ENCODE measurements at places on chromosomes 7 and 10.

GRCh38 chr7:128073671-128074310, 42.6 kb upstream of the LRRC4 start:
- no peak for DNase-seq

- no peak for DNase-seq
Observed at GRCh38 chr7:117458977-117459583, 20.7 kb upstream of the CFTR start.

GRCh38 chr10:98154076-98154475, 19.6 kb downstream of the R3HCC1L start:
- DNase-seq, result no peak

DNA sequence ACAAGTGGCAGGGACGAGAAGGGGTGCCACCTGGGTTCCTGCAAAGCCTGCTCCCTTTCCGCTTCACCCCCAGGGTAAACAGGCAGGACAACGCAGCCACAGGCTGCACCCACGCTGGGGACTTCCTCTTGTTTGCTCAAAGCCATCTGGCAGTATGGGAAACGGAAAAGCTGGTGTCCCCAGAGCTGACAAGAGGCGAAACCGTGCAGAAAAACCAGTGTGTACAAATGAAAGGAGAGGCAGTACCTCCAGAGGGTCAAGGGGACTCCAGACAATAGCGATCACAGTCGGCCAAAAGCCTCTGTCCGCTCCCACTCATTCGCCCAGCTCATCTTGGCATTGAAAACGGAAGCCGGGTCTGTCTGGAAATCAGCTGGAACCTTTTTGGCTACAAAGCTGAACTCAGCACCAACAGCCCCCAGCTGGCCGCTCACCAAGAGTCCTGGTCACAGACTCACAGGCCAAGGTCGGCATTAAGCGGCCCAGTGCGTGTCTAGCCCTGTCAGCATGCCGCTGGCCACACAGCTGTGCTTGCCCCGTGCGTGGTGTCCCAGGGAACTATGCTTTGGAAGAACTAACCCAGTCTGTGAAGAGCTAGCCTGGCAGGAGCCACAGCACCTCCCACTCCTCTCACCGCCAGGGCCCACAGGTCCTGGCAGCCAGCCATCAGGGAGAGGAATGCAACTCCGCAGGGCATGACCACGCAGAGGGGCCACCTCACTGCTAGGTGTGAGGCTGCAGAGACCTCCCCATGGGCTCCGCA, 10.4 kb downstream of the TNS3 start:
- peak; percentile 76 for DNase-seq

- DNase-seq, result no peak
Observed at GRCh38 chr7:129373651-129374428, 60.4 kb upstream of the STRIP2 start.

GRCh38 chr7:96675548-96675947, 34.1 kb downstream of the SEM1 start:
- DNase-seq, result peak; percentile 66

- DNase-seq, result no peak
Observed at GRCh38 chr10:32376771-32377170, 29.8 kb upstream of the EPC1 start.

DNA sequence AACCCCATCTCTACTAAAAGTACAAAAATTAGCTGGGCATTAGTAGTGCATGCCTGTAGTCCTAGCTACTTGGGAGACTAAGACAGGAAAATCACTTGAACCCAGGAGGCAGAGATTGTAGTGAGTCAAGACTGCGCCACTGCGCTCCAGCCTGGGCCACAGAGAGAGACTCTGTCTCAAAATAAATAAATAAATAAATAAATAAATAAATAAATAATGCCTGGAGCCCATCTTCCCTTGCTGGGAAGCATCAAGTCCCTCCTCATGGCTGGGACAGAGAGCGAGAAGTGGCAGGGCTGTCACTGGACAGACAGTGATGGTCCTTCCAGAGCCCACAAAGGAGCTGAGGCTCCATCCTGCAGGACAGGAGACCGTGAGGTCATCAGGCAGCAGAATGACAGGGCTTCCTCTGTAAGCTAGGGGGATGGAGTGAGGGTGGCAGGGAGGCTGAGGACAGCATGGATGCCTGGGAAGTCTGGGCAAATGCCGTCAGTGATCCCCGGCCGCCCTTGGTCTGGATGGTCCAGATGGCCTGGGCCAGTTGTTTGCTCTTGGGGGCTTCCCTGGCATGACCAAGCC, 36.4 kb upstream of the ELN start:
- DNase-seq, result no peak

- no peak for DNase-seq
Observed at GRCh38 chr10:61971003-61971325, 69.5 kb downstream of the ARID5B start.

GRCh38 chr10:114103284-114103683, 59.6 kb downstream of the ADRB1 start:
- DNase-seq, result peak; percentile 15

DNA sequence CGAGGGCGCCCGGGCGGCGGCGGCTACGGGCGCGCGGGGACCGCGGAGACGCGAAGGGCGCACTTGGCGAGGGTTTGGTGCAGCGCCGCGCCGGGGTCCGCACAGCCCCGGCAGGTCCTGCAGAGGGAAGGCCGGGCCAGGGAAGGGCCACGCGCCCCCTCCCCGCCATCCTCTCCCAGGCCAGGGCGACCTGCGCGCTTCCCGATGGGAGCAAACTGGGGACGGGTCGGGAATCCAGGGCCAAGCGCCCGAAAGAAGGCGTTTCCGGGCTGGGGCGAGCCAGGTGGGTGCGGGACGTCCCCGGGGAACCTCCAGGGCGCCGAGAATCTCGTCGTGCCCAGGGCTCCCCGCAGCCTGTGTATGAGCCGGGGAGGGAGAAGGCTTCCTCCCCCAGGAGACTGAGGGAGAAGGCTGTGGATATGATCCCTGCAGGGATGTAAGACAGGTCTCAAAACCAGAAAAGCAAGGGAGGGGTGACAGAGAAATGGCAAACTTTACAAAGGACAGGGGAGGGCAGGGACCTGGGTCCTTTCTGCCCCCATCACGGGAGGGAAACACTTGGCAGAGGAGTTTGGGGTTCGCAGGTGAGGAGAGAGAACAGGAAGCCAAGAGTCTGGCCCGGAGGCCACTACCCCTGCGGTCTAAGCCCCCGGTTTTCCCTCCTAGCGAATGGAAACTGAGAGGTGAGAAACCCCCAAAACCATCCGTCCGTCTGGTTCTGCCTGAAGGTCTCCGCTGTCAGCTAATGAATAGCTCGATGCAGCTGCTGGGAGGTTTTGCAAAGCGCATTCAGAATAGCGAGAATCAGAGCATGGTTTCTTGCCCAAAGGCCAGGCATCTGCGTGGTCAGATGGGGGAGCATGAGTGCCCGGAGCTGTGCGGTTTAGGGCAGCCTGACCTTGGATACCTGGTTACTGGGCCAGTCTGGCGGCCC, 674 bp downstream of the AMZ1 start:
- no peak for DNase-seq

Data from BE2C (cell line).